ENCODE measurements at places on chromosomes 2 and 18.

- DNase-seq: no peak
Observed at GRCh38 chr2:10668402-10669012, 21.3 kb downstream of the NOL10 start.

DNA sequence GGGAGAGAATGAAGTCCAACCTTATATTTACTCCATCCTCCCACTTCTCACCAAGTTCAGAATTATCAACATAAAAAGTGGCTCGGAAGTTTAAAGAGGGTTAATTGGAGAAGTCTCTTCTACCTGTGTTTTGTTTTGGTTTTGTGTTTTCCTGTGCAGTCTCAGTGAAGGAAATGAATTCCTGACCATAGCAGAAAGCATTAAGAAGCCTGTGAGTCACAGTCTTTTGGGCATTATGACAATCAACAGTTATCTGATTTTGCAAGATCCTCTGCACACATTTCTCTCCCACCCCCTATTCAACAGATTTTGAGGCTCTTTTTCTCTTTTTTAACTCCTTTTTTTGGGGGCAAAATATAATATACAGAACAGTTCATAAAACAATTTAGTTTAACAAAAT is 8.6 kb upstream of the RPL37A start:
- DNase-seq: no peak

DNA sequence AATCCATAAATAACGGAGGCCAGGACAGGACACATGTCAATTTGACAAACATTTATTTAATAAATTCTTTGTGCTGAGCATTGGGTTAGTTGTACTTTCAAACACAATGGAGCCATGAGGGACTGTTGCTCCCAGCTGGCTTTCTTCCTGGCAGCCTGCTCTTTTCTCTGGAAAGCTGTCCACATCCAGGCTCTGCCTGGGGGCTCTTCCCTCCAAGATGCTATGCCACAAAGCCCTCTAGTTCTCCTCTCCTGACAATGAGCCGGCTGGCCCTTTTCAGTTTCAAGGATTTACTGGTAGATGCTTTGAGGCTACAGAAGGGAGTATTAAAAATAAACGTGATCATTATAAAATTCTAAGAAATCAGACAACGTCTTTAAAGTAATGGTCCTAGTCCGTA is 44.1 kb upstream of the SLC14A2 start:
- no peak for DNase-seq

GRCh38 chr2:56626927-56627326 is 443.1 kb downstream of the CCDC85A start:
- DNase-seq: no peak

GRCh38 chr2:191177751-191178736 is 27.2 kb upstream of the STAT4 start:
- no peak for DNase-seq

- no peak for DNase-seq
Observed at GRCh38 chr2:11305958-11306357, 38.5 kb downstream of the ROCK2 start.

DNA sequence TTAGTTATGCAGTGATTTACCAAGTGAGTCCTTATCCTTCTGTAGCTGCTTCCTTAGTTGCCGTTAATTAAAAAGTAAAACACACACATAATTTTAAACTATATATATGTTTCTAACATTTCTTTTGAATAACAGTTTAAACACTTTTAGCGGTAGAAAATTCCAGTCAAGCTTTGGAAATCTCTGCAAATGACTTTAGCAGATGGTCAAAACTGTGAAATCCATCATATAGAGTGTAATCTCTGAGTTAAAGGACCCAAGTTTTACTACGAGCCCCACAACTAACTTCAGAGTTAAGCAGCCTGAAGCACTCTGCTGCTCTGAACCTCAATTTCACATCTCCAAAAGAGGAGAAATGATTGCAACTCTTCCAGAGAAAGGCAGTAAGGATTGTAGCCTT is 96.2 kb downstream of the FTCDNL1 start:
- no peak for DNase-seq

Data from T-helper 22 cell (primary cell).